ENCODE measurements at places on chromosomes 4 and X. TPM values are rescaled to one million over a fixed set of nuclear protein-coding genes. Genes with fewer than 3 reads are reported as not detected.

The KLHL13 gene
- total RNA-seq: 0.45 TPM

The SLC6A14 gene
- total RNA-seq: not detected

- no peak overlapping the region for H3K4me3 ChIP-seq
- H3K27me3 ChIP-seq: no peaks in the 10 kb centered on the region
- H3K4me1 ChIP-seq: peaks cover 8% of the 10 kb centered on the region
- no peaks in the 10 kb centered on the region for H3K36me3 ChIP-seq
- H3K27ac ChIP-seq: no peak overlapping the region
Observed at GRCh38 chr4:86223472-86223871, 136.4 kb downstream of the MAPK10 start.

The BTK gene
- total RNA-seq: not detected

DNA sequence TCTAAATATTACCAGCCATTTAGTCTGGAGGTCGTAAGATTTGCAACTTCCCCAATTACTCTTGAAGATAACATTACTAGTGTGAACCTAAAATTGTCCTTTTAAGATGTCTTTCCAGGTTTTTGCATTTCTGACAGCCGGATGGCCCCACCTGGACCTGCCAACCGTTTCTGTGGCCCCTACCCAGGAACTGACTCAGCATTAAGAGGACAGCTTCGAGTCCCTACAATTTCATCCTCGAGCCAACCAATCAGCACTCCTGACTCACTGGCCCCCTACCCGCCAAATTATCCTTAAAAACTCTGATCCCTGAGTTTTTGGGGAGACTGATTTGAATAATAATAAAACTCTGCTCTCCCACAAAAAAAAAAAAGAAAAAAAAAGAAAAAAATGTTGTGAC is 112.0 kb downstream of the SCLT1 start:
- no peak overlapping the region for H3K27ac ChIP-seq
- no peaks in the 10 kb centered on the region for H3K27me3 ChIP-seq

DNA sequence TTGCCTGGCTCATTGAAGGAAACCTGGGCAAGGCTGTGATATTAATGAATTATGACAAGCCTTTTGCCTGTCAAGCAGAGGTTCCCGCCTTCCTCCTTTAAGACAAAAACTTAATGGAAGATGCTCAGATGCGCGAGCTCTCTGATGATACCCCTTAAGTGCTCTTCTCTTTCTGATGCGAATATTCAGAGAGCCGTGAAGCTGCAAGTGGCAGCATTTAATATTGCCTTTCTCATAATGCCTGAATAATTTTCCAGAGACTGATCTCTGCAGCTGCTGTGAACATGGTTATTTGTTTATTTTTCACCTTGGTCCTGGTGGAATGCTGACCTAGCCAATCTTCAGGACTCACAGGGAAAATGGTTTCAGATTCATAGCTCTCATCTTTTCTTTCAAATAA is 251.8 kb downstream of the TENM3 start:
- H3K36me3 ChIP-seq: no peaks in the 10 kb centered on the region
- no peak overlapping the region for H3K4me3 ChIP-seq
- H3K27me3 ChIP-seq: no peaks in the 10 kb centered on the region

The SPANXD gene
- not detected for total RNA-seq

The SGMS2 gene
- total RNA-seq: 71.5 TPM

The PAGE2B gene
- total RNA-seq: not detected

The BMPR1B gene
- 7.8 TPM for total RNA-seq

DNA sequence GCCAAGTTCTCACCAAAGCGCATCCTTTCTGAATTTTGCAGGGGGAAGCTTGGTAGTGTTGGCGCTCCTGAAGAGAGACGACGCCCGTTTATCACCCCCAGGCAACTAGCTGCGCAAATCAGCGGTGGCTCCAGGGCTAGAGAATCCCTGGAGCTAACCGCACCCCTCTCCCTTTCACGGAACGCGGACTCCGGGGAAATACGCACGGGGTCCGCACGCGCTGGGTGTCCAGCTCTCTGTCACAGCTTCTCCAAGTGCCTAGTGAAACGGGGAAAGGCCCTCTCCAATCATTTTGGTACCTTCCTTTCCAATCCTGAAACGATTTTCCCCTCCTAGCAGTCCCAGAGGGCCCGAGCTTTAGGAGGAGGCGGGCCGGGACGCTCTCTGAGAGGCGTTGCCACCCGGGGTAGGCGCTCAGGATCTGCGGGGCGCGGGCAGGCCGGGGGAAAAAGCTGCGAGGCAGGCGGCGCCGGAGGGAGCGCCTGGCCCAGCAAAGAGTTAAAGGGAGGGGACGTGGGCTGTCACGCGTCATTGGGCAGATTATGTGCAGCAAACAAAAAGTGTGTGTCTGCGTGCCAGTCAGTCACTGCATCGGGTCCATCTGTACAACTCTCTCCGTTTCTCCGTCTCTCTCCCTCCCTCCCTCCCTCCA is at the start of gene PRDM8:
PRDM8 (plus strand) TSS at position 582 of the 652 bp plus-strand sequence. CDS start 2,578 bp downstream, outside the sequence.
- H3K4me1 ChIP-seq: peaks cover 26% of the 10 kb centered on the region
- H3K4me3 ChIP-seq: peak within 1 kb of the TSS; percentile 57
- H3K27me3 ChIP-seq: peaks cover 91% of the 10 kb centered on the region
- H3K36me3 ChIP-seq: no peaks in the 10 kb centered on the region
- H3K27ac ChIP-seq: no peak within 1 kb of the TSS

DNA sequence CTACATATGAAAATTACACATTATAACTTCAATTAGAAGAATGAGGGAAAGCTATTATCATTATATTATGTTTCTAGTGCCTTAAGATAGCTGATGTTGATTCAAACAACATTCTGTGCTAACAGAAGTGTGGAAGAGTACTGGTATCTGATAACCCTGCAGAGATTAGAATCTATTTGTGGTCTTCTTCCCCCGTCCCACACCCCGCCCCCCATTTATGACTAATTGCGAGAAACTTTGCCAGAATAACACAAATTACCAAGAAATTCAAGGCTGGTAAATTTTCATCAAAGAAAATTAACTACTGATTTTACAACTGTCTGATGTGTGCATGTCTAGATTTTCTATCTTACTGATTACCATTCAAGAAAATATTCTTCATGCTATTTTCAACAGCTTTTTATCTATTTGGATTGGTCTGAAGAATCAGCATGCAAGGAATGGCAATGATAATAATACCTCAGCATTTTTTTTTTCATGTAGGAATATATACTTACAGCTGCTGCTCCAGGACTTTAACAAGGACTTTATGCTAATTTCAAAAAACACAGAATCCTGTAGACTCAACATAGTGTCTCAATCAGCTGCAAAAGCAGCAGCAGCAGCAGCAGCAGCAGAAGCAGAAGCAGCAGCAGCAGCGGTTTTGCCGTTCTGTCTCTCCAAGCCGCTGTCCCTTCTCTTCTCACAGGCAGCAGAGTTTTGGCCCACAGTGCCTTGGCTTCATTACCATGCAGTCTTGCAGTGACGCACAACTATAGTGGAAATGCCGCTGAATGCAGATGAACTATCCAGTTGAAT is 126.7 kb downstream of the FRYL start:
- H3K27ac ChIP-seq: no peak overlapping the region
- no peaks in the 10 kb centered on the region for H3K36me3 ChIP-seq
- H3K27me3 ChIP-seq: no peaks in the 10 kb centered on the region

The UCHL1 gene
- 856 TPM for total RNA-seq

GRCh38 chrX:96997196-96997595 is 113.5 kb downstream of the RPA4 start:
- DNase-seq: no peak
- no peaks in the 10 kb centered on the region for H3K27me3 ChIP-seq
- no peak overlapping the region for H3K27ac ChIP-seq
- H3K4me3 ChIP-seq: no peak overlapping the region

The SULT1B1 gene
- 0.15 TPM for total RNA-seq

The ESX1 gene
- not detected for total RNA-seq

DNA sequence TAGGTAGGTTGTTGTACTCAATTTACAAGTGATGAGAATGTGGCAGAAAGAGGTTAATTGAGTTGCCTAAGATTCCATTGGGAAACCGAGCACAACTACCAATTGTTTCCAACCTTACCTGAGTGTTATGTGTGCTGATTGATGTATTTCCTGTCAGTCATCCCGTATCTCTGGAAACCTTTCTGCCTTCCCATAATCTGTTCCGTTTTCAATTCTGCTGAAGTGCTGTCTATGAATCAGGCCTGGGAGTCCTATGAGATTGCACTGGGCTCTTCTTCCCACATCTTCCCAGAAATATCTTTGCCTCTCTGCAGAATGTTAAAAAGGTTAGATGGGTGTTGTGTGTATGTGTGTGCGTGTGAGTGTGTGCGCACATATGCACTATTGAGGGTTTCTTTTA is 229.5 kb upstream of the ANXA3 start:
- H3K36me3 ChIP-seq: no peaks in the 10 kb centered on the region
- H3K27me3 ChIP-seq: no peaks in the 10 kb centered on the region
- DNase-seq: no peak
- H3K4me3 ChIP-seq: no peak overlapping the region
- peaks cover 15% of the 10 kb centered on the region for H3K4me1 ChIP-seq
- no peak overlapping the region for H3K27ac ChIP-seq

DNA sequence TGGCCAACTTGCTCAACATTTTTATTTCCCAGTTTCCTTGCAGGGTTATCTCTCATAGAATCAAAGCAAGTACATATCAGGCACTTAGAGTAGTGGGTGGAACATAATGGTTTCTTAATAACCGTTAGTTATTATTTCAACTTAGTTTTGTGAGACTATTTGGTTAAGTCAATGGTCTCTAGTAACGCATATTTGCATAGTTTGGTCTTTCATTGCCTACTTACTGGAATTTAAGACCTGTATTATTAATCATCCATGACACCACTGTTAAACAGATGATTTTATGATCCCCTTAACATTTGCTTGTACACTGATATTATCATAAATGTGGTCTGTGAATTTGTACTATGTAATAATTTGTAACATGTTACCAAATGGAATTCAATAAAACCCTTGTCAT is 70.9 kb upstream of the SMIM31 start:
- H3K4me1 ChIP-seq: no peaks in the 10 kb centered on the region
- peaks cover 2% of the 10 kb centered on the region for H3K27me3 ChIP-seq
- no peak for DNase-seq
- no peaks in the 10 kb centered on the region for H3K36me3 ChIP-seq

DNA sequence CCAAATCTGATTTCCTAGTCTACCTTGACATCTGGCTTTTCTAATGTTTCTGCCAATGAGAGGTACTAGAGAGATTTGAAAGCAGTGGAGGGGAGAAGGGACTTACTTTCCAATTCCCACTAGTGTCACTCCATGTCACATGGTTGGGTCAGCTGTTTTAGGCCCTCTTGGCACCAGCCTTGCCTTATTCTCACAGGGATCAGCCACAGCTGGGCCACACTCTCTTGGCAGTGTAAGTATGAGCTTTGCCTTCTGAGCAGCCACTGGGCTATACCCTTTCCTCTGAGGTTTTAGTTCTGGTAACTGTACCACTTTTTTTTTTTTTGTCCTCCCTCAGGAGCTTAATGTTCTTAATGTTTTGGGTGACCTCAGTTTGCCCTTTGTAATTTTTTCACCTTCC is 10.2 kb upstream of the ADH1C start:
- DNase-seq: no peak
- no peak overlapping the region for H3K4me3 ChIP-seq
- H3K4me1 ChIP-seq: peaks cover 8% of the 10 kb centered on the region
- peaks cover 3% of the 10 kb centered on the region for H3K36me3 ChIP-seq

The DCHS2 gene
- not detected for total RNA-seq

The USP53 gene
- total RNA-seq: 22.3 TPM

DNA sequence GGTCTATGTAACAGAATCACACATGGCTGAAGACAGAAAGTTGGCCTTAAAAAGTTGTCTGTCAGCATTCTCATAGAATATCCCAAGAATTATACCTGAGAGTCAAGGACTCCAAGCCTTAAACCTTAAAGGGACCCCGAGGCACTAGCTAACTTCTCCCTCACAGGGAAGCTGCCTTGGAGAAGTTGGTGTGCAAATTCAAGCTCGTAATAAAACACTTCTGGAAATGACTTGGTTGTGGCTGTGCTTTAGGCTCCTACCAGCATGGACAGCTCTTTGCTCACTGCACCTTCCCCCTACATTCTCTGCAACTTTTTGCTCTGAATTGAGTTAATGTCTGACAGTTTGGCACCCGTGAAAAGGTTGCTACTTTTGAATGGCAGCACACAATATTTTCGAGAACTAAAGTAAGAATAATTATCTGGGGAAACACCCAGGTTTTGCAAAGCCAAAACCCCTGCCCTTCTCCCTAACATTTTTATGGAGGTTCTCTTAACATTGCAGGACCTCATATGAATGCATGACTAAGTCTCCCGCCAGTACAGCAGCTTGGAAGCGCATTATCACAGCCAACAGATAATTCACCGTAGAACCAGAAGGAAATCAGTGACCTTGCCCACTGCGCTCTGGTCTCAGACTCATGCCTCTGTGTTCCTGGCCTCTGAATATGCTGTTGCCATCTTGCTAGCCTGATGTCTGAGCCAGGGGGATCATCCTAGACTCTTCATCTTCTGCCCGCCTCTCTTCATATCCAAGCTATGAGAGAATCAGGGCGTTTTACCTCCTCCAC is 91.0 kb downstream of the MGST2 start:
- H3K4me1 ChIP-seq: no peaks in the 10 kb centered on the region
- H3K27me3 ChIP-seq: no peaks in the 10 kb centered on the region
- H3K4me3 ChIP-seq: no peak overlapping the region
- no peaks in the 10 kb centered on the region for H3K36me3 ChIP-seq
- H3K27ac ChIP-seq: no peak overlapping the region

DNA sequence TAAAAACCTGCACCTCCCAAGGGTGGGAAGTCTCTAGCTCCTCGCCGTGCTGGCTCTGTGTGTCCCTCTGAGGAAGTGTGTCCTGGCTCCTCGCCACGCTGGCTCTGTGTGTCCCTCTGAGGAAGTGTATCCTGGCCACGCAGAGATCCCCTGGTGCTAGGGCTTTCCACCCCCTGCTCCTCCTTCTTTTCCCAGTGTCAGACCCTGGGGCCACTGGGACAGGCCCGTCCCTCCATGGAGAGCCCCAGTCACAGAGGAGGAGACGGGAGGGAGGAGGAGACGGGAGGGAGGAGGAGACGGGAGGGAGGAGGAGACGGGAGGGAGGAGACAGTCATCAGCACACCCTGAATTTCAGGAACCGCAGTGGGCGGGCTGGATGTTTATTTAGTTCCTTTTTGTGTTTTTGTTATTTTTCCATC is 53.8 kb upstream of the HGFAC start:
- H3K36me3 ChIP-seq: no peaks in the 10 kb centered on the region
- peak overlapping the region; percentile 94 for H3K27ac ChIP-seq
- H3K4me1 ChIP-seq: peaks cover 37% of the 10 kb centered on the region
- DNase-seq: no peak
- peak overlapping the region; percentile 59 for H3K4me3 ChIP-seq
- no peaks in the 10 kb centered on the region for H3K27me3 ChIP-seq
